Neuronal stem cell (in vitro differentiated cells): ENCODE measurements at places on chromosomes 7 and 10.

DNA sequence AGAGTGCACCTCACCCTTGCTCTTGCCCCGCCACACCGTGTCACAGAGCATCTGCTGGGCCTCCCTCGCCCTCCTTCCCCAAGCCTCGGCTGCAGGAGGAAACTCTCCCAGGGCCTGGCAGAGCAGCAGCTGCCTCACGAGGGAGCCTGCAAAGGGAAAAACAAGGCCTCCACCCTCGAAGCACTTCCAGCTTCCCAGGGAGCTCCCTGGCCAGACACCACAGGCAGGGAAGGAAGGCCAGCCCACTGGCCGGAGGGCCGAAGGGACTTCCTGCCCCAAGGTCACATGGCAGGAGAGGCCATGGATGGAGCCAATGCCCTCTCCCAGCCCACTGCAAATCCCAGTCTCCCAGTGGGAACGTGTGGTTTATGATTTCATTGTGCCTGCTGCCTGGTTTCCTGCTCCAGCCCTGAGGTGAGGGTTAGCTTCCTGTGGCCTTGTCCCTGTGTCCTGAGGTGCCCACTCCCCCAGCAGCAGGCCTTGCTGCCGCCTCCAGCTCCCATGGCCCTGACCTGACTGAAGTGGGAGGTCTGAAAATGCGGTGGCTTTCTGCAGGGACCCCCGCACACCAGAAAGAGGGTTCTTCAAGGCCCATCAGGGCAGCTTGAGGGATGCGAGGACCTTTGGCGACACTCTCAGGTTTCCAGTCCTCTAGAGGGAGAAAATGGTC lies 100.5 kb upstream of the PPIF start:
- DNase-seq, result no peak

DNA sequence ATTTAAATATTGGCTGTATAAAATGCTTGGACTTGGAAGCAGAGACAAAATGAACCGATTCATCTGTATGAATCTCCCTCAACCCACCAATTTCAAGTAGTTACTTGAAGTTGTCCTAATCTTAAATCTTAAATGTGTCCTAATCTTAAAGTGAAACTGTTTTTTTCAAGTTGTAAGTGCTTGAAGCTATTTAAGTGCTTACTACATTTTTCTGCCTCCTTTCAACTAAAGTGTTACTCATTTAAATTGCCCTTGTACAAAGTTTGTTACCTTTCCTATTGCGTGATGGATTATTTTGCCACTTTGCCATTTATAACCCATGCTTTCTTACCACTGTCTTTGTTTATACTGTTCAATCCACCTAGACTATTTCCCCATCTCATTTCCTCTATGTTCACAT lies 2.8 kb downstream of the BCAP29 start:
- no peak for DNase-seq

GRCh38 chr10:117797296-117797695 lies 249.4 kb downstream of the RAB11FIP2 start:
- DNase-seq, result no peak

- peak; percentile 12 for DNase-seq
These were observed 568 bp upstream of the MEOX2 start for GRCh38 chr7:15686957-15687545.
